Skin of body (tissue), 3 donors: ENCODE measurements at places on chromosomes 5 and 9. TPM values are rescaled to one million over a fixed set of nuclear protein-coding genes. Genes with fewer than 3 reads are reported as not detected.

The RASEF gene
- total RNA-seq: 4.9 TPM

The S1PR3 gene
- 7.9 TPM for total RNA-seq

DNA sequence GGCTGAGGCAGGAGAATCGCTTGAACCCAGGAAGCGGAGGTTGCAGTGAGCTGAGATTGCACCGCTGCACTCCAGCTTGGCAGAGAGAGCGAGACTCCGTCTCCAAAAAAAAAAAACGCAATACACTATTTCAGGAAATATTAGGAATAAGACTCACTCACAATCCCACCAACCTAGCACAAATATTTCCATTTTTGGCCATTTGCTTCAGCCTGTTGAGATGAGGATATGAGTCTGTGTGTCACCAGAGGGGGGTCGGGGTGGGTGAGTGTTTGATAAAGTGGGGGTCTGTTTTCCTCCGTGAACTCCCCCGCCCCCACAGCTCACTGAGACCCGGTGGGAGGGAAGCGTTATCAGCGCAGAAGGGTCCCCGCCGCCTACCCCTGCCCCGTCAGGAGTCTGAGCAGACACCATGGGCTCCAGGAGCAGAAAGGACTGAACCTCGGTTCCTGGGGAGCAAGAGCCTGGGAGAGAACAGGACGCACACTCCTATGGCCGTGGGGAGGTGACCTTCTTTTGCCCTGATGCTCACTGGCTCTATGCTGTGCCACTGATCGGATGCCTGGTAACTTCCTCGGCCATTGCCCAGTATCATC, 153.8 kb upstream of the PHYKPL start:
- DNase-seq: no peak

- no peak for DNase-seq
Observed at GRCh38 chr5:168342151-168342825, 50.8 kb downstream of the WWC1 start.

The ADAMTS12 gene
- 26.8 TPM for total RNA-seq

The SPARC gene
- 3,092 TPM for total RNA-seq

The FGFR4 gene
- total RNA-seq: 6.4 TPM

- DNase-seq: no peak
Observed at GRCh38 chr9:224026-224425, 9.4 kb downstream of the DOCK8 start.

DNA sequence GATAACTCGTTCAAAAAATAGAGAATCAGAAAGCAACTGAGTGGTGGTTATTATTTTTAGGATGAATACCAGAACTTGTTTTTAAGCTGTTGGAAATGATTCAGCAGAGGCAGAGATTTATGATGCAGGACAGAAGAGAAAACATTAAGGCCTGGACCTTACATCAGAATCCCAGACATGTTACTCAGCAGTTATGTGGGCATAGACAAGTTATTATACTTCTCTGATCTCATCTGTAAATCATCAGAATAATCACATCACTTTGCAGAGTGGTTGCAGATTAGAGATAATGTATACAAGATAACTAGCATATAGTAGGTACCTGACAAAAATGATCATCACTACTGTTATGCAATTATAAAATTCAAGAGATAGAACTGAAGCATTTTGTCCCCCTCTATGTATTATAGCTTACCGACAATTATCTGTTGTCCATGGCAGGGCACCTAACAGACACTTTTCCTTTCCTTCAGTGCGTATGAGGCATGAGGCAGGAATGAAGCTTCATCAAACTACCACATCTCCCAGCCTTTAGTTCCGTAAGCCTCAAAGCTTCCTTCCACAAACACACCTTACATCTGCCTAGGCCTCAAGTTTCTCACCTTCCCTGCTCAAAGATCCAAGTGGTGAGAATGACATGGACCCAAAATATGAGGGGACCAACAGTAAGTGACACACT, 165.9 kb downstream of the DENND1A start:
- DNase-seq: no peak

DNA sequence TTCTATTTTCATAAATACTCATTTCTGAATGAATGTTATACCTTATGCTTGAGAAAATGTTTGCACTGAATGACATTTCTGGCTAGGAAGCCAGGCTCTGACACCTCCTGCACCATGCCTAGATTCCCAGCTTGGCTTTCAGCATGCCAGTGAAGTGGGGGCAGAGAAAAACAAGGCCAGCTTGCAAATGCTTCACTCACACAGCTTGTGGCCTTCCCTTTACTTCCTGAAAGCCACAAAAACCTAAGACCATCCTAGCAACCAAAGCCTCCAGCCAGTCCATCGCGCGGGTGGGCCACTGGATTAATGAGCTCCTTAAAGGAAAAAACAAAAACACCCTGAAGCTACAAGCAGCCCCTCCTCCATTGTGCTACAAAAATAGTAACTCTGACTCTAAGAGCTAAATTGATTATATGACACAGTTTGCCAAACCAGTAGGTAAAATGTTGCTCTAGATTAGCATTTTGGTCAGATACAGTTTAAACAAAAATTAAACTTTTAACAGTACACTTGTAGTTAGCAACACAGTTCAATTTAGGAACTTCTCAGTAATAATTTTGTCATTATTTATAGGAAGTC, 159.9 kb downstream of the TSSK1B start:
- DNase-seq: no peak

GRCh38 chr5:140033037-140033760, 9.9 kb downstream of the NRG2 start:
- DNase-seq: no peak

- DNase-seq: no peak
Observed at GRCh38 chr9:20791682-20792081, 107.6 kb downstream of the FOCAD start.

The PCSK1 gene
- total RNA-seq: under 0.01 TPM

The ADGRD2 gene
- total RNA-seq: not detected

DNA sequence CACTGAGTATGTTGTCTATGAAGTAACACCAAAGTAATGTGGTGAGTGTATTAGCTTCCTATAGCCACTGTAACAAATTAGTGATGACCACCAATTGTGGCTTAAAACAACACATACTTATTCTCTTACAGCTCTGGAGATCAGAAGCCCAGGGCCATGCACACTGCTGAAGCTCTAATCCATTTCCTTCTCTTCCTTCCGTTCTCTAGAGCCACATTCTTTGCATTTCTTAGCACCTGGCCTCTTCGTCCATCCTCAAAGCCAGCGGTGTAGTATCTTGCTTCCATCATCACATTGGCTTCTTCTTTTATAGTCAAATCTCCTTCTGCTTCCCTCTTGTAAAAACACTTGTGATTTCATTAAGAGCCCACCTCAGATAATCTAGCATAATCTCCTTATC, 230.3 kb upstream of the RFX3 start:
- DNase-seq: no peak

DNA sequence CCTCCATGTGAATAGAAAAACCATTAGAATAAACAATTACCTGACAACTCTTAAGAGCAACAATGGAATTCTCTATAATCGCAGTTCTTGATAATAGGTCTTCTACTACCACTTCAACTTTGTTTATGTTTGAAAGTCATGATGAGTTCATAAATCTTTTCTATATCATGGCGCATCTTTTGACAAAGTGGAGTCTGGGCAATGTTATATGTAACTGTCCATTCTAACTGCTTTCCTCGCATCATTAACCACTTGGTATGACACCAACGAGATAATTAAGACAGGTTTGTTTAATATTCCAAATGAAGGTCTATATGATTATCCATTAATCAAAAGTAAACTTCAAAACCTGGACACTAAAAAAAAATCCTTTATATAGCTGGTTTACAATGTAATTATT, 272.0 kb downstream of the DENND1A start:
- no peak for DNase-seq

The LURAP1L gene
- 21.3 TPM for total RNA-seq

The PCDHA9 gene
- 0.30 TPM for total RNA-seq

The IL33 gene
- total RNA-seq: 28.1 TPM

DNA sequence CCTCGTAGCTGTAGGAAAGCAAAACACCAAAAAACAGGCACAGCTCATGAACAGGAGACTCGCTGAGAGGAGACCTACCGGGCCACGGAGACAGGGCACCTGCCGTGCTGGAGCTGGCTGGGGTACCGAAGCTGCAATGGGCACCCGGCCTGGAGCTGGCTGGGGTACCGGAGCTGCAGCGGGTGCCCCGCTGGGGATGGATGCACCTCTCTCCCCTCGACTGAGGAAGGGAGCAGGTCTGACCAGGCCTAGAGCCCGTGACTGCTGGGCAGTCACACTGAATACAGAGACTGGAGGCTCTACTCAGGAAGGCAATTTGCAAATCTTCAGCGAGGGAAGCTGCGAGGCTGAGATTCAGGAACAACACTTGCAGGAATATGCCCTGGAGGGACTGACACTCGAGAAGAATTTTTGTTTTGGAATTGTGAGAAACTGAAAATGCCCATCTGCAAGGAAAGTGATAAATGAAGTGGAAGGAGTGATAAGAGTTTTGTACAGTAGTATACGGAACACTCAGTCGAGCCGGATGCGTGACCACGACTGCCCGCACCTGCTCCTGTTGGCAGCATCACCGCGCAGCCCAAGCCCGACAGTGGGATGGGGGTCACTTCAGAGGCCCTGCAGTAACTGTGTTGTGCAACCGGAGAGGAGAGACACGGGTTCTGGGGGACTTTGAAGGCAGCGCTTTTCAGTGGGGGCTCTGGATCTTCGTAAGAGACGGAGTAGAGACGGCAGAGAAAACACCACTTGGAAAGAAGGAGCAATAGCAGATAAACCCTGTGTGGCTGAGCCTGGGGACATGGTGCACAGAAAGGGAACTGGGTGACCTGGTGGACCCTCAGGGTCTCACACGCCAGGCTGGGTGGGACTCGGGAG, 27.9 kb upstream of the LPCAT1 start:
- no peak for DNase-seq

DNA sequence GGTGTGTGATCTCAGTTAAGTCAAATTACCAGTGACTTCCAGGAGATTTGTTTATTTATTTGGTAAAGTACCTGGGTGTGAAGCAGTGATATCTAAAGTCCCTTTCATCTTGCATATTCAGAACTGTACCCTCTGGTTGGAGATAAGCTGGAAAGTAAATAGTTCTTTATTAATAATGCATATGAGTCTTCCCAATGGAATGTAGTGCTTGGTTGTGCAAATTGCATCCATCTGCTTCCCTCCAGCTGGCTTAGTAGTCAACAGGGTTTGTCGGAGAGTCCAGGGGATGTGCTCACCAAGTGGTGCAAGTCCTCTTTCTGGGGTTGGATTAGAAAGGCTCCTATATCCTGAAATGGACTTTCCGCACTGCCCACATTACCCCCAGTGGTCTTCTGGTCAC, 42.0 kb downstream of the TRPM3 start:
- DNase-seq: no peak

DNA sequence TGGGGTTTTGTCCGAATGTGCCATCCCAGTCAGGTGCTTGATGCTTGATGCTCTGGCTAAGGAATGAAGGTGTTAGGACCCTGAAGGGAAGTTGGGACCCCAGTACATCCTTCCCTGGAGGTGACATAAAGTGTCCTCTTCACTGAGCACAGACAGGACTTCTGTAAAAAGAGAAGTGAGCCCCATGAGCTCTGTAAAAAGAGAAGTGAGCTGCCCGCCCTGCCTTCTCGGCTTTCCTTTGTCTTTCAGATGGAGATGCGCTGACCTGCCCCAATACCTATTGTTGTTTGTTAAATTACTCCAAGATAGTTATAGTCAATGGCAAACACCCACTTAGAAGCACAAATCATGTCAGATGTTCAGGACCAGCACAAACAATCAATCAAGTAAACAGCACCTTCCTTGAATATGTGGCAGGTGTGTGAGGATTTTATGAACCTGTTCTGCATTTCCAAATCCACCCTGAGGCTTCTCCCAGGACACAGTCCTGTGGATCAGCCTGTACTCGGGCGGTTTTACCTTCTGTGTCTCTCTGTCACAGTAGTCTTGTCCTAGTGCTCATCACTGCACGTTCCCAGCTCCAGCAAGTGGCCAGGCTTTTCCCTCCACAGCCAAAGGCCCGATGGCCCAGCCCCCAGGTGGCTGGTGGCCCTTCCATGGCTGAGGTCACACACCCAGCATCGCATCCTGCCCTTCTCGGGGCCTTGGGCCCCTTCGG, 191.4 kb downstream of the MTRR start:
- no peak for DNase-seq

The GRXCR2 gene
- not detected for total RNA-seq

DNA sequence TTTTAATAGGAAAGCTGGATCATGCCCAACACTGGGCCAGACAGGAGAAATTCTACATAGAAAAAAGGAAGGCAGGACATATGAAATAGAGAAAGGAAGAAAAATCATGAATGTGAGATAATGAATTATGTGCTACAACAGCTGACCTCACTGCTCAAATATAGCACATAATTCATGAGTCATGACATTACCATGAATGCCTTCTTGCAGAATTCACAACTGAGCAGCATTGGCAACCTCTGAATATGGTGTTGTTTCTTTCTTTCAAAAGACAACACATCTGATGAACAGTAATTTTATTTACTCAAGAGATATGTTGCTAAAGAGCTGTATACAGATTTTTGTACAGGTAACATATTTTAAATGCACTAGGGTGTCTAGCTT, 34.4 kb downstream of the APBA1 start:
- peak; percentile 26 for DNase-seq

GRCh38 chr5:83848941-83849340, 128.3 kb upstream of the HAPLN1 start:
- DNase-seq: no peak

DNA sequence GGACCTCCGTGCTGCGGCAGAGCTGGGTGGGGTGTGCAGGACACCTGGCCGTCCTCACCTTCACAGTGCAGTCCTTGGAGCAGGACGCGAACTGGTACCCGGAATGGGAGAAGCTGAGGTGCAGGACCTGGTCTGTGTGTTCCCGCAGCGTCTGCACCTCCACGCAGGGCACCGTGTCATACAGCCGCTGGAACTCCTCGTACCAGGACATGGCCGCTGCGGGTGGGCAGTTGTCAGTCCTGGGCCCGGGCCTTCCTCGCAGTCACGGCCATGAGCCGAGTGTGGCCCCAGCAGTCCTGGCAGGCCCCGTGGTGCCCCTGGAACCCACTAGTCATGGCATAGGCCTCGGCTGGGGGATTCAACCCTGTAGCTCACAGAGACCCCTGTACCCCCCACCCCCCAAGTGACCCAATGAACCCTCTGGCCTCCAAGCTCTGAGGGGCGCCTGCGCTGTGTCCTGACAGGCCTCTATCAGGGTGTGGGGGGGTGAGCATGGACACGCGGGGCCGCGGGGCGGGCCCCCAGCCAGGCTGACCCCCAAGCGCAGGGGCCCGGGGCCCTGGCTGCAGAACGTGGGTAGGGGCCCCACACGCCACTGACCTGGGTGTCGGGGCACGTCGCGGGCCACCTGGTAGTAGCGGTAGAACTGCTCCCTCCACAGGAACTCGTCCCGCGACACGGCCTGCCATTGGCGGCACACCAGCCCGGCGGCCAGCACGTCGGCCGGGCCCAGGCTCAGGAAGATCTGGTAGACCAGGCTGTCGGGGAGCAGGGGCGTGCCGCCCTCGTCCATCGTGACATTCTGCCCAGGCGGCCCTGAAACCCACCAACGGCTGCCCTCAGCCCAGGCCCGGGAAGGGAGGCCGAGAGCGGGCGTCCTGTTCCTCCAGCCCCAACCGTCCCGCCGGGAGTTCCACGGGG, 987 bp downstream of the FBXW5 start:
- no peak for DNase-seq
